ENCODE measurements at places on chromosomes 7 and 10.

DNA sequence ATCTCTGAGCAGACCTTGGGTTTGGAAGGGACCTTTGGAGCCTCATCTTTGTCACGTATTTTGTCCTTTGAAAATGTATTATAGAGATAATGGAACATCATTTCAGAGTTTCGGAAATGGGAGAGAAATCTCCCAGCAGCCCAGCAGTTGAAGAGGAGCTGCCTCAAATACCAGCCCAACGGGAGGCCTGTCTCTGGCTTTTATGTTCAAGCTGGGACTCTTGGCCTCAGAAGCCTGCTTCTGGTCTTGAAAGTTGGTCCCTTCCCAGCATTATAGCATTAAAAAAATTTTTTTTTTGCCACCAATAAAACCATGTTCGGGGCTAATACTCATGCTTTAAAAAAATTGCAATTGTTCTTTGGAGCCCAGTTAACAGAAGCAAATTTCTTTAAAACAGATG, 73.4 kb upstream of the CTBP2 start:
- no peak for DNase-seq

GRCh38 chr7:80910228-80910627, 8.6 kb downstream of the SEMA3C start:
- DNase-seq, result no peak

GRCh38 chr10:31959461-31960173, 31.0 kb upstream of the ARHGAP12 start:
- no peak for DNase-seq

- no peak for DNase-seq
Measured at GRCh38 chr10:51706225-51706624, 6.8 kb upstream of the CSTF2T start.

All from islet precursor cell (in vitro differentiated cells).